ENCODE measurements at places on chromosomes 5 and 9.

- no peak for DNase-seq
These were observed 11.3 kb downstream of the C5orf15 start for GRCh38 chr5:133957080-133957479.

DNA sequence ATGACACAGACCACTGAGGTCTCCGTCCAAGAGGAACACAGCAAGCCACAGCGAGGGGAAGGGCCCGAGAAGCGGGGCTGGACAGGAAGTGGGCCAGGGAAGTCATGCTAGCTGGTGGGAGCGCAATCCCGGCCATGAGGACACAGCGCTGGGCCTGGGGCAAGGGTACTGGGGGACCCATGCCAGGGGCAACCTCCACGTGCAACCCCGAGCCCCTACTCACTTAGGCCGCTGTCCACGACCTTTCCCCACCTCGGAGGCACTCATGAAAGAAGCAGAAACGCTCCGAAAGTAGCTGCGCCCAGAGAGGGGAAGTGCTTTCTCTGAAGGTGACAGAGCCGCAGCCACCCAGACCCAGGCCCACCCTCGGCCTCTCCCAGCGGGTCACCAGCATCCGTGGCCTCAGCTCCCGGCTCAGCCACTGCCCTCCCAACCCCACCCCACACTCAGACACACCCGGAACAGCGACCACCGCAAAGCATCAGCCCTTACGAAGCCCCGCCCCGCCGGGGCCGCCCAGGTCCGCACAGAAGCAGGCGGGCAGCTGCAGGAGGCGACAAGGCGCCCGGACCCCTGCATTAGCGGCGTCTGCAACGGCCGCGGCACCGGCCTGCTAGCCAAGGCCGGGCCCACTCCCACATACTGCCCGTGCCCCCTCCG is 782 bp downstream of the BICD2 start:
- no peak for DNase-seq

DNA sequence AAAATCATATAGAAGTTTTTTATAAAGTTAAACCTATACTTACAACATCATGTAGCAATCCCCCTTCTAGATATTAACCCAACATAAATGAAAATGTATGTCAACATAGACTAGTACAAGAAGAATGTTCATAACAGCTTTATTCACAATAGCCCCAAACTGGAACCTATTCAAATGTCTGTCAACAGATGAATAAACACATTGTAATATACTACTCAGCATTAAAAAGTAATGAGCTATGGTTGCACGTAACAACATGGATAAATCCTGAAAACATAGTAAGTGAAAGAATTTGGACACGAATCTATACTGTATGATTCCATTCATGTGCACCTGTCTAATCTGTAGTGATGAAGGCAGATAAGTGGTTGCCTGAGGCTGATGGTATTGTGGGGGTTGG is 73.9 kb downstream of the CSNK1G3 start:
- DNase-seq: no peak

DNA sequence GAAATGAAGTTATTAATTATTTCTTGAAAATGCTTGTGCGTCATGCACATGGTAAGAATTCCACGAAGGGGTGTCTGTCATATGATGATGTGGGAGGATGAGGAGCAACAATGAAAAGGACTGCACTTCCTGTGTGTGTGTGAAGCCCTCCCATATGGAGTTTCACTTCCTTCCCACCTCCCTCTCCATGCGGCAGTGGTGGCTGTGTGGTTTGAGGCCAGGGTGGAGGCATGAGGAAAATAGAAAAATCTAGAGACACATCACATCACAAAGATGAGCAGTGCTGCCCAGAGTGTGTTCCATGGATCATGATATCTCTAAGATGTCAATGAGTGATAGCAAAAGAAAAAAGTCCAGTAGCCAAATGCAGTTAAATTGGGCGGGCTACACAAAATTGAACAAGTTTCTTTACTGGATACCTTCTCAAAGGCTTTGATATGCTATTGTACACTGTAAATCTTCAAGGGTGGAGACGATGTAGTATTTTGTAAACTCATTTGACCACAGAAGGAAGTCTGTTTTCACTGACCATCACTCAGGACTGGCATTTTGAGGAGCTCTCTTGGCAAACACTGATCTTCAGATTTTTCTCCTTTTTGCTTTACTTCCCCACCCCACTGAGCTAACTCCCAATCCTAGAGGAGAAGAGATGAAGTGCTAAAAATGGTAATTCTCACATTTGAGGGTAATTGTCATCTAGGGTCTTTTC is 55.7 kb upstream of the EQTN start:
- DNase-seq: no peak

DNA sequence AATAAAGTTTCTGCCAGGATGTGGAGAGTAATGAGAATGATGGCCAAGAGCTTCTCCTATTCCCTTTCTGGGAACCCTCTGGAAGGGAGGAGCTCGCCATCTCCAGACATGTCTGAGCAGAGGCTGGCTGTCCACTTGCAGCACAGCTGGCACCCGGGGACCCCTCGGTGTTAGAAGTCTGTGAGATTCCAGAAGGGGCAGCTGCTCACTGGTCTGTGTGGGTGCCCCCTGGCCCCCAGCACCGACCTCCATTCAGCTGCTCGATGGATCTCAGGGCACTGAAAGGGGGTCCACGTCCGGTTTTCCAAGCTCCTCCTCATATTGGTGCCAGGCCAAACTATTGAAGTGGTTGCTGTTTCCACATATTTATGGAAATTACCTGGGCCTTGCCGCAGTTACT is 3.6 kb upstream of the FAM163B start:
- no peak for DNase-seq

DNA sequence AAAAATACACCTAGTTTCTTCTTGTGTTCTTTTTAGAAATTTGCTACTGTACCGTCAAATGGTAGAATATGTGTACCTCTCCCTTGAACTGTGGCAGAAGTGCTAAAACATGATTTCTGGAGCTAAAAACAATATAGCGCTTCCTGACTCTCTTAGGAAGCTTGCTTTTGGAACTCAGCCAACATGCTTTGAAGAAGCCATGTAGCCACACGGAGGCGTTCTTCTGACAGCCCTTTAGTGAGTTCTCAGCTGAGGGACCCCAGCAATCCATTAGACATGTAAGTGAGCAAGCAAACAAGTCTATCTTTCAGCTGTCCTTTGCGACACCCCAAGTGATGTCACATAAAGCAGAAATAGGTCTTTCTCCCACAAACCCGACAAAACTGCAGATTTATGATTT is 917.0 kb downstream of the CDH9 start:
- no peak for DNase-seq

GRCh38 chr9:72315510-72316311 is 49.3 kb downstream of the ZFAND5 start:
- DNase-seq: no peak

DNA sequence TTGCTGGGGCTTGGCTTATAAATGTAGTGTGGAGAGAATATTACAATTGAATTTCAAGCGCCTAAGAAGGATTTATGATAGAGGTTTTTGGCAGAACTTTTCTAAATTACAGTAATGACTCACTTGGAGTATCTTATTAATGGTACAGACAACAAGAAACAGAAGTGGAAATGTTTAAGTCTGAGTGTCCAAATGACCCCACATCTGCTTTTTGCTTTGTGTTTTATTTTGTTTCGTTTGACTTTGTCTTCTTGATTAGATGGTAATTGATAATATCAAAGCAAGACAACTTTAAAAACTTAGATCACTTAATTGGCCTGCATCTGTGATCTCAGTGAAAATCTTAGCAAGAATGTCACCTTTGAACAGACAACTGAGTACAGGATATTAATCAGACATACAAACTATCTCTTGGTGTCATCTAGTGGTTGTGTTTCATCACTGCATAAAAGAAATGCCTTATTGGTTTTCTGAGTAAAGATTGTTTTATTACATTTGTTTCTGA is 577.4 kb downstream of the ISL1 start:
- no peak for DNase-seq

GRCh38 chr9:26346942-26347477 is 545.6 kb downstream of the CAAP1 start:
- DNase-seq: no peak

GRCh38 chr5:126464959-126465358 is 41.8 kb downstream of the GRAMD2B start:
- no peak for DNase-seq

- DNase-seq: no peak
These were observed 23.3 kb downstream of the SAR1B start for GRCh38 chr5:134609232-134609851.

DNA sequence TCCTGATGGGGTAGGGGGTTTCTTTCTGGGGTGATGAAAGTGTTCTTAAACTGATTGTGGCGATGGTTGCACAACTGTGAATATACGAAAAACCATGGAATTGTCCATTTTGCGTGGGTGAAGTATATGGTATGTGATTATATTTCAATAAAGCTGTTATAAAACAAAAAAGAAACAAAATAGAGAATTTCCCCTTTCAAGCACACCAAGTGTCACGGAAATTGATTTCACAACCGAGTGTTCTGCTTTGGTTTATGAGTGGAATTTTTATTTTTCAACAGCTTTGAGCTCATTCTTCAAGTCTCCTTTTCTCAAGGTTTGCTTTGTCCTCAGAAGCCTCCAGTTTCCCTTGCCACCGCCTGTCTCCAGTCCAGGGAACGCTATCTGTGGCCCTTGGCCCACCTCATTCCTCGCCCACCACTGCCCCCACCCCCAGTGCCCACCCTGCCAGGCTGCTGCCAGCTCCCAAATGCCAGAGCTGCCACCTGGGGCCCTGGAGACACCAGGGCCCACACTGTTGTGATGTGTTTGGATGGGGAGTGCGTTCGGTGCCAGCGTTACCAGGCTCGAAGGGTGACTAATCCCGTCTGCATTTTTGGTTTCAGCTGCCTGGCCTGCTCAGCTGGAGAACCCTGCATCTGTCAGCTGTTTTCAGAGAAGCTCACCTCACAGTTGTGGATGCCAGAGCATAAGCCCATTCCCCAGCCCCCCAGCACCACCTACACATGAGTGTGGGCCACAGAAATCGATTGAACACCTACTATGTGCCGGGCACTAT is 30.4 kb downstream of the DUSP1 start:
- no peak for DNase-seq

DNA sequence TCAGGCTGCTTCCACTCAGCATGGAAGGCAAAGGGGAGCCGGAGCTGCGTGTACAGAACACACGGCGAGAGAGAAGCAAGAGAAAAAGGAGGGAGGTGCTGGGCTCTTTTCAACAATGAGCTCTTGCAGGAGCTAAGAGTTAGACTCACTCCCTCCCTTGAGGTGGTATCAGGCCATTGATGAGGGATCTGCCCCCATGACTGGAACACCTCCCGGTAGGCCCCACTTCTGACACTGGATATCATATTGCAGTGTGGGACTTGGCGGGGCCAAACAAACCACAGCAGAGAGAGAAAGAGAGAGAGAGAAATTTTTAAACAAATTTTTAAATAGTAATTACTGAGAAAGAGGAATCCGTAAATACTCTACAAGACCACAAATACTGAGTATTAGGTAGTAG is 182.2 kb downstream of the TRIO start:
- no peak for DNase-seq

GRCh38 chr5:174166231-174167079 is 120.9 kb downstream of the NSG2 start:
- no peak for DNase-seq

- no peak for DNase-seq
These were observed 108.9 kb upstream of the LHFPL2 start for GRCh38 chr5:78757269-78758053.

GRCh38 chr5:172760959-172761358 is 10.0 kb downstream of the DUSP1 start:
- DNase-seq: no peak

DNA sequence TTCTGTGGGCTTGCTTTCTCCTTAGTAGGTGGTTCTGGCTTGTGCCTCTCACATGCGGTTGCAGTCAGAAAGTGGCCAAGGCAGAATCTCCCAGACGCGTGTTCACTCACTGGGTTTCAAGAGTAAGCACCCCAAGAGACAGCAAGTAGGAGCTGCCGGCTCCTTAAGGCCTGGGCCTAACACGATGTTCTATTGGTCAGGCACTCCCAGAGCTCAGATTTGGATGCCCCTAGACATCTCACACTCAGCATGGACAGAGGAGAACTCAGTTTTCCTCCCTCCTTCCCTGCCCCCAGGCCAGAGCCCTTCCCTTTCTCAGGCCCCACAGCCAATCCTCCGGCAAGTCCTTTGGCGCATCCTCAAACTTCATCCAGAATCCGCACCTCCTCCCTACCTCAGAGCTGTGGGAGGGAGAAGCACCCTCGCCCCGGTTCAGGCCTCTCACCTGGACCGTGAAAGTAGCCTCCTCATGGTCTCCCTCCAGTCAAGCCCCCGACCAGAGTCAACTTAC is 6.5 kb upstream of the CARD19 start:
- no peak for DNase-seq

- no peak for DNase-seq
These were observed 24.5 kb upstream of the NRARP start for GRCh38 chr9:137326445-137327065.

- no peak for DNase-seq
These were observed 36.6 kb upstream of the FBXL7 start for GRCh38 chr5:15463231-15463980.

DNA sequence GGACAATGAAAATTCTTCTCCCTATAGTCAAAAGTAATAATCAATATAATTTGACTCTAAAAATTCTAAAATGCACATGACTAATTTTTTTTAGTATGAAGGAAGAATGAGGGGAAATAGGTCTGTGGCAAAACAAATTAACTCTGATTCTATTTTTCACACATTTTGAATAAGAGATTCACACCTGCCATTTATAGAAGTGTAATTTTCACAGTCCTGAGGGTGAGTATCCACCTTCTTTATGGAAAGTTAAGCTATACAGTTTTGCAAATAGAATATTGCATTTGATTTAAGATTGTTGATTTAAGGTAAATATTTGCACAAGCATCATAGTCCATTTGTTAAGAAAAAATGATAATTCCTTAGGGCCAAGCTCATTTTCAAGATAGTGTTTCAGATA is 417.7 kb downstream of the CHSY3 start:
- no peak for DNase-seq

DNA sequence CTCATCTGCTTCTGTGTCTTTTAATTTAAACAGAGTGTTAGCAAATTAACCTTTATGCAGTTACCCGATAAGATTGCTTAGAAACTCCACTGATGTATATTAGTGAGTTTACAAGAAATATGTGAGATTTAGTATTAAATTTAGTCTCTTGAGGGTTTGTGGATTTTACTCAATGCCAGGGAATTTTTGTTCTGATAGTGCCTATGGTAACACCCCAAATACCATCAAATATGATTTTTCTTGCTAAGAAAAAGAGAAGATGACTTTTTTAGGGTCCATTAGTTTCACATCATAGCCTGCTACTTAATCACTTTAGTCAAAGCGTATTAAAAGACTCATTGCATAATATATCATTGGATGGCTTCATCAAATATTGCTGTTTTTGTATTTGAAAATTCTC is 224.9 kb downstream of the PCSK5 start:
- no peak for DNase-seq

GRCh38 chr5:96745844-96746531 is 61.8 kb downstream of the ERAP1 start:
- no peak for DNase-seq

DNA sequence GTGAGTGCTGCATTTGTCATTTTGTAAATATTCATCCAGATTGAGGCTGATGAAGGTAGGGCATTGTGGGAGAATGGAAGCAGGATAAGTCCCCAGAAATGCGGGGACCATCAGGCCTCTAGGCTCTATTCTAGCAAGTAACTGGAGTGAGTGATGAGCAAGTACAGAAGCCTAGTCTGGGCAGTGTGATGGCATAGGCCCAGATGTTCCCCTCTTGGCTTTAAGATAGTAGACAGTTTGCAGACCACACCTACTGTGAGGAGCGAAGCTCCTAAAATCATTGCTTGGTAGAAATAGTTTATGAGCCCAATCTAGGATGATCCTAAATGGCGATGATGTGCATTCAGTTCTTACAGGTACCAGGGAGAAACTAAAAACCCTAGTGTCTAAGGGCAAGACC is 24.3 kb downstream of the NDFIP1 start:
- DNase-seq: no peak

GRCh38 chr5:122330881-122331280 is 18.8 kb downstream of the SNCAIP start:
- no peak for DNase-seq

Measured in stimulated activated CD4-positive, alpha-beta T cell treated with anti-CD3 and anti-CD28 coated beads, TNF-alpha, amount 100 ng/mL, for 48 hours (primary cell).